ENCODE measurements at places on chromosomes 16 and 17. TPM values are rescaled to one million over a fixed set of nuclear protein-coding genes. Genes with fewer than 3 reads are reported as not detected.

FLOT2 gene
- total RNA-seq = 80.1 TPM

TMEM114 gene
- total RNA-seq = not detected

NAA38 gene
- total RNA-seq = 157 TPM

KRT23 gene
- not detected for total RNA-seq

HNF1B gene
- total RNA-seq = not detected

PLEKHH3 gene
- total RNA-seq = 10.9 TPM

KRTAP1-5 gene
- not detected for total RNA-seq

FOXJ1 gene
- total RNA-seq = not detected

All from smooth muscle cell of the coronary artery (primary cell).